ENCODE measurements at places on chromosomes 16 and 17.

GRCh38 chr16:19188406-19188805, 20.4 kb downstream of the SYT17 start:
- DNase-seq, result no peak

GRCh38 chr17:7710301-7710700, 5.3 kb downstream of the EFNB3 start:
- no peak for DNase-seq

GRCh38 chr17:15965528-15965927, 20.6 kb downstream of the ADORA2B start:
- no peak for DNase-seq

DNA sequence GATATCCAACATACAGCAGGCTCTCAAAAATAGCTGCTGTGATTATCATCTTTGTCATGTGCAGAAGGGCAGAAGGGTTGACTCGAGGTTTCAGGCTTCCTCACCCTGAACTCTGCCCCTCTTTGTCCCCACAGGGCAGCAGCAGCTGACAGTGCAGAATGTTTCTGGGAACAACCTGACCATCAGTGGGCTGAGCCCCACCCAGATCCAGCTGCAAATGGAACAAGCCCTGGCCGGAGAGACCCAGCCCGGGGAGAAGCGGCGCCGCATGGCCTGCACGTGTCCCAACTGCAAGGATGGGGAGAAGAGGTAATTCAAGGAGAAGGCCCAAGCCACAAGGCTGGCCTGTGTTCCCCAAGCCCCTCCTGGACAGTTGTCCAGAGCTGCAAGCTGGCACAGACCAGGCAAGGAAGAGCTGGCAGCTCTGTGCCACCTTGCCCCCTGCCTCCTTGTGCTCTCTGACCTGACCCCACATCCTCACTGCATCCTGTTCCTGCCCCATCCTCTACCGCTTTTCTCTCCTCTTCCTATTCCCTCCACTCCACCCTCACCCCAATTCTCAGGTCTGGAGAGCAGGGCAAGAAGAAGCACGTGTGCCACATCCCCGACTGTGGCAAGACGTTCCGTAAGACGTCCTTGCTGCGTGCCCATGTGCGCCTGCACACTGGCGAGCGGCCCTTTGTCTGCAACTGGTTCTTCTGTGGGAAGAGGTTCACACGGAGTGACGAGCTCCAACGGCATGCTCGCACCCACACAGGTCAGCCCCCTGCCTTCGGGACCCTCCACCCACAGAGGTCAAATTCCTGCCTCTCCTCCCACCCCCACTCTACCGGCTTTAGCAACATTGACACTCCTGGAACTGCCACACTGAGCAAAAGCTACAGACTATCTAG, 16.3 kb upstream of the PNPO start:
- no peak for DNase-seq

DNA sequence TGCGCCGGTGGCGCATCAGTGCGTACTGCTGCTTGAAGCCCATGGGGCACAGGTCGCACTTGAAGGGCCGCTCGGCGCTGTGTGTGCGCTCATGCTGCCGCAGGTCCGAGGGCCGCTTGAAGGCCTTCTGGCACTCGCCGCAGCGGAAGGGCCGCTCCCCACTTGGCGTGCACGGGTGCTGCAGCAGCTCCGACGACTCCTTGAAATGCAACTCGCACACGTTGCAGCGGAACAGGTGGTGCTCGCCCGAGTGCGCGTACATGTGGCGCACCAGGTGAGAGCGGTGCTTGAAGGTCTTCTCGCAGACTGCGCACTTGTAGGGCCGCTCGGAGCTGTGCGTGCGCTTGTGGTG, 3.3 kb downstream of the ZNF319 start:
- DNase-seq, result no peak

- DNase-seq, result no peak
Observed at GRCh38 chr17:81036197-81036941, 1.4 kb downstream of the BAIAP2 start.

DNA sequence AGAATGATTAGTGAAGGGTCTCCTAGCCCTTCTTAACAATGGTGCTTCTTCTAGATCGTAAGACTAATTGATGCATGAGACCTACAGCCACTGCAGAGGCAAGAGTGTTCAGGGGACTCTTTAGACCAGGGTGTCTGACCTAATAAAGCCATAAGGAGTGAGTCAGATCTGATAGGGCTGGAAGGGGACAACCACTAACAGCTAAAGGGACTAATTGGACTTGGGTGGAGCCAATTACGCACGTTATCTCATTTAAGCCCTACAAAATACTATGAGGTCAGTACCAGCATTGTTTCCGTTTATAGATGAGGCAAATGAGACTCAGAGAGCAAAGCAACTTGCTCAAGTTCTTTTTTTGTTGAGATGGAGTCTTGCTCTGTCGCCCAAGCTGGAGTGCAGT, 14.5 kb upstream of the RNF222 start:
- no peak for DNase-seq

DNA sequence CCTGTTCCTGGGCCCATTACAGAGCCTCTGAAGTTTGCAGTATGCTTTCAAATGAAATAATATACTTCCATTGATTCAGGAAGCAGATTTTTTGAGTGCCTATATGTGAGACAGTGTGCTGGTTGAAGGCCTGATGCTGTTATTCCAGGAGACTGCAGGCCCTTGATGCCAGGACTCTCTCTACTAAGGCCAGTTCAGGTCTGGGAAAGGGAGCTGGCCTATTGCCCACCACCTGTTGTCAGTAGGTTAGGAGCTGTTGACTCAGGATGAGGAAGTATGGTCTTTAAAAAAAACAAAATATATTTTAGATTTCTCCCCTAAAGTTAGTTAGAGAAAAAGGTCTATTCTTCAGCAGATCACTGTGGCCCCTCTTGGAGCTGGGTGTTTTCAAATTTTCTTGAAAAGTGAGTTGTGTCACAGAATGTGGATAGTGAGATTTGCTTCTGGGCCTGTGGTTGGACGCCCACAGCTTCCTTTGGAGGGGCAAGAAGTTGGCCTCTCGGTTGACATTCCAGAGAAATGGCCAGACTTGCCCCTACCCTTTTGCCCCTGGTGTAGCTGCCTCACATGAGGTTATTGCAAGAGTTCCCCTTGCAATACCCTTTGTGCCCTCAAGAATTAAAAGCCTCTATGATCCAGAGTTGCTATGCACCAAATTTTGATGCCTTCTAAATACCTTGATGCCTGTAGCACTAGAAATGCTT, 7.9 kb downstream of the ESRP2 start:
- no peak for DNase-seq

GRCh38 chr16:26857371-26857770, 209.4 kb upstream of the C16orf82 start:
- DNase-seq, result no peak

- no peak for DNase-seq
Observed at GRCh38 chr17:76039121-76039520, 12.0 kb upstream of the EVPL start.

GRCh38 chr16:57760357-57761160, 25.0 kb downstream of the KATNB1 start:
- no peak for DNase-seq

- DNase-seq, result no peak
Observed at GRCh38 chr17:15274017-15274416, 8.9 kb upstream of the PMP22 start.

DNA sequence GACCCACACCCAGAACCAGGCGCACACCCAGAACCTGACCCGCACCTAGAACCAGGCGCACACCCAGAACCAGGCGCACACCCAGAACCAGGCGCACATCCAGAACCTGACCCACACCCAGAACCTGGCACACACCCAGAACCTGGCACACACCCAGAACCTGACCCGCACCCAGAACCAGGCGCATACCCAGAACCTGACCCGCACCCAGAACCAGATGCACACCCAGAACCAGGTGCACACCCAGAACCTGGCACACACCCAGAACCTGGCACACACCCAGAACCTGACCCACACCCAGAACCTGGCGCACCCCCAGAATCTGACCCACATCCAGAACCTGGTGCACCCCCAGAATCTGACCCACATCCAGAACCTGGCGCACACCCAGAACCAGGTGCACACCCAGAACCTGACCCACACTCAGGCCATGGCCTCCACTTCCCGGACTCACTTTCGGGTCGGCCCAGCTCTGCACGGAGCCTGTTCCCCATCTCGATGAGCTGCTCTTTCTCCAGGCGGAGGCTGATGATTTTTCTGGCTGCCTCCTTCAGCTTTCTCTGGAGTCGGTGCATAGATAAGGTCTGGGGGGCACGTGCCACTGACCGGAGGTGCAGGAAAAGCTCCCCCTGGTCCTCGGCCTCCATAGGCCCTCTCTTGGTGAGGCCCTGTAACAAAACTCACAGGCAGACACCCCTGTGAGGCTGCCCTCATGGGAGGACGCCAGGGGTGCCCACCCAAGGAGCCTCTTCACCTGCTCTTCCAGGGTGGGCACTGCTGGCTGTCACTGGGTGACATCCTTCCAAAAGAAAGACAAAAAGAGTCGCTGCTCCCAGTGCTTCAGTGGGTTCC, 53.3 kb upstream of the FASN start:
- DNase-seq, result no peak

GRCh38 chr17:61926826-61927207, 965 bp downstream of the INTS2 start:
- DNase-seq, result no peak

DNA sequence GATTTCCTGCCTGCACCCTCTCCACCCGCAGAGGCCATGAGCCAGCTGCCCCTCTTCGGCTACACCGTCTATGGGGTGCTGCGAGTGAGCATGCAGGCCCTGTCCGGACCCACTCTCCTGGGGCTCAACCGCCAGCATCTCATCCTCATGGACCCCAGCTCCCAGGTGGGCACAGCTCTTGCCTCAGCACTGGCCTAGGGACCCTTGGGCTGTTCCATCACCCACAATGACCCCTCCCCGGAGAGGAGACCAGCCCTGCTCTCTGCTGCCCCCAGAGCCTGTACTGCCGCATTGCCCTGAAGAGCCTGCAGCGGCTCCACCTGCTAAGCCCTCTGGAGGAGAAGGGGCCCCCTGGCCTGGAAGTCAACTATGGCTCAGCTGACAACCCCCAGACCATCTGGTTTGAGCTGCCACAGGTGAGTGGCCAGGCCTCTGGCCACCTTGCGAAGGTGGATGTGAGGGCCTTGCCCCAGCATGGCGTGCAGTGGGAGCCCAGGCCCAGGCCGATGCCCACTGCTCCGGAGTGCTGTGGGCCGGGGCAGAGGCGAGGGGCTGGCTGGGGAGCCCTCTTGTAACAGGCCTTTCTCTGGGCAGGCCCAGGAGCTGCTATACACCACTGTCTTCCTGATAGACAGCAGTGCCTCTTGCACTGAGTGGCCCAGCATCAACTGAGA, 7.3 kb upstream of the SMIM5 start:
- DNase-seq, result no peak

GRCh38 chr17:10099051-10099571, 99.3 kb downstream of the GAS7 start:
- DNase-seq, result no peak

- DNase-seq, result peak; percentile 16
Observed at GRCh38 chr17:50864747-50865059, 1.5 kb downstream of the TOB1 start.

- no peak for DNase-seq
Observed at GRCh38 chr16:47156680-47157215, 13.0 kb upstream of the NETO2 start.

DNA sequence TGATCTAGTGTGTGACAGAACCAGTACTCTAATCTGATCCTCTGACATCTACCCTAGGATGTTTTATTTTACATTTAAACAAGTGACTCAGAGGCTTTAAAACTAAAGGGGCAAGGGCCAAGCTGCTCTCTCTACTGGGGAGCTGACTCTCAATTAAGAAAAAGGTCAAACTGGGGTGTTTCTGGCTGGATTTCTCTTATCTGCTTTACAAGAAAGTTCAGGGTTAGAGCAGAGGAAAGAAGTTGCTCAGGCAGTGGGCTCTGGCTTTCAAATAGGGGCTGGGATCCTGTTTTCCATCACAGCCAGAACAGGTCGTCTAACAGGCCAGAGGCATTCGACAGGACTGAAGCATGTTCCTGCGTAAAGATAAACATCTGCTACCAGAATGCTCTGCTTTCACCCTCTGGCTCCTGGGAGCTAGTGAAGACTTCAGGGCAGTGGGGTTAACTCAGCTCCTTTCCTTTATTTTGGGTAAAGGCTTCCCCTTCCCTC, 8.5 kb downstream of the MMP28 start:
- no peak for DNase-seq

DNA sequence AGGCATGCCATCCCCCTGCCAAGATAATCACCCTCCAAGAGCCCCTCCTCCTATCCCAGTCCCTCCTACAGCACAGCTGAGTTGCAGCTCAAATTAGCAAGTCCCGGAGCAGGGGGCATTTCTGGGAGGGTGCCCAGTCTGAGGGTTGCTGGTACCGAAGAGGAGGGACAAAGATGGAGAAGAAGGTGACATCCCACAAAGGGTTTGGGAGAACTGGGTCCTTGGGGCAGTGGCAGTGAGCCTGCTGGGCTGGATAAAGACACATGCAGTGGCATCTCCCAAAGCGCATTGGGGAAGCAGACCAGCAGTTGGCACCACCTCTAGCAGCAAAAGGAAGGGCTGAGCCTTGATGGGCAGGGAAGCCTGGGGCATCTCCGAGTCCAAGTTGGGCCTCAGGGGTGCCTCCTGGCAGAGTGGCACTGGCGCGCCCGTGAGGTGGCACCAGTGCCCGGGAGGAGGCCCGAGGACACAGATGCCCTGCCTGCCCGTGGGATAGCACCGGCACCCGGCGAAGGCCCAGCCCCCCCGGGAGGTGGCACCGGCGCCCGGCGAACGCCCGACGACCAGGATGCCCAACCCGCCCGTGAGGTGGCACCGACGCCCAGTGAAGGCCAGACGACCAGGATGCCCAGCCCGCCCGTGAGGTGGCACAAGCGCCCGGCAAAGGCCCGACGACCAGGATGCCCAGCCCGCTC, 622 bp downstream of the TOM1L2 start:
- peak; percentile 30 for DNase-seq

GRCh38 chr17:50976951-50977472, 110.9 kb upstream of the TOB1 start:
- no peak for DNase-seq

GRCh38 chr16:89540557-89540956, 19.9 kb upstream of the RPL13 start:
- DNase-seq, result no peak

GRCh38 chr17:40101367-40102210, 1.2 kb upstream of the NR1D1 start:
- DNase-seq, result no peak

GRCh38 chr17:8176197-8176940, at the start of gene TMEM107:
TSS of gene TMEM107 (minus strand) at chr17:8176380. CDS start at chr17:8176286, 94 bp downstream.
- peak; percentile 87 for DNase-seq

- DNase-seq, result no peak
Observed at GRCh38 chr17:17840751-17841591, 4.2 kb upstream of the SREBF1 start.

DNA sequence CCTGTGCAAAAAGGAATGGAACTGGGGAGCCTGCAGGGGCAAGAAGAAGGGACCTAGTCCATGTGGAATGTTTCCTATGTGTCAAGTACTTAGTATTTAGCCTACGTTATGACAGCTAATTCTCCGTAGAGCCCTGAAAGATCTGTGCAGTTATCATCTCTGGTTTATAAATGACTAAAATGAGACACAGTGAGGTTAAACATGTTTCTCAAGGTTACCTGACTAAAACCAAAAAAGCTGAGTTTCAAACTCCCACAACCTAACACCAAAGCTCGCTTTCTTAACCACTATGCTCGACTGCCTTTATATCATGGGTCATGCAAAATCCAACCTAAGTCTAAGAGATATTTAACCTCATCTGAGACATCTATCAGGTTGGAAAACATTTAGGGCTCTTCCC, 53.3 kb upstream of the CCL2 start:
- DNase-seq, result no peak

GRCh38 chr17:9269350-9270035, 248.2 kb downstream of the NTN1 start:
- DNase-seq, result no peak

- DNase-seq, result no peak
Observed at GRCh38 chr16:440627-441026, 15.2 kb downstream of the RAB11FIP3 start.

GRCh38 chr16:69852815-69853214, 90.7 kb downstream of the WWP2 start:
- DNase-seq, result no peak
